ENCODE measurements at places on chromosomes 5 and 9.

GRCh38 chr9:116800885-116801284, 113.8 kb downstream of the TRIM32 start:
- DNase-seq, result peak; percentile 4

DNA sequence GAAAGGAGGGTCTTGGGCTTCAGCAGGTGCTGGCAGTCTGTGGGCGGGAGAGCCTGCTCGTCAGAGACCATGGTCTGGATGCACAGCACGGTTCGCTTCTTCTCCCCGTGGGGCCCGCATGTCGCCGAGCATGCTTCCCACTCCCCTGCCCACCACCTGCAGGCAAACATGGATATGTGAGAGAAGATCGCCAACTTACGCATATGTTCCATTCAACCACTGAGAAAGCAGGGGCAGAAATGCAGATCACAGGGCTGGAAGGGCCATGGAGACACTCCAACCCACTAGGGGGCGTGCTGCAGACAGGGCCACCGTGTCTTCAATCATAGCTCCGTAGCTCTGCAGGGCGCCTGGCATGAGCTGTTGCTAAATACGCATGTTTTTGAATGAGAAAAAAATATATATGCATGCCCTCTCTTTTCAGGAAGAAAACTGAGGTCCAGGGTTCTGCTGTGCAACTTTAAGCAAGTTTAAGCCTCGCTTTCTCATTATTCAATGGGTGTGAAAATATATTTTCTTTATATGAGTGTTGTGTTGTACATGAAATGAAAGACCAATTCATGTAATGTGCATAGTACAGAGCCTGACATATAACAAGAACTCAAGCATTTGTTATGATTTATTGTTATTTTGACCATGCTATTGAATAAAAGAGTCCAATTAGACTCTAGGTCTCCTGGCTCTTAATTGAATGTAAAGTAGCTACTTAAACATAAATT, 148.0 kb downstream of the TARS1 start:
- DNase-seq, result peak; percentile 37

DNA sequence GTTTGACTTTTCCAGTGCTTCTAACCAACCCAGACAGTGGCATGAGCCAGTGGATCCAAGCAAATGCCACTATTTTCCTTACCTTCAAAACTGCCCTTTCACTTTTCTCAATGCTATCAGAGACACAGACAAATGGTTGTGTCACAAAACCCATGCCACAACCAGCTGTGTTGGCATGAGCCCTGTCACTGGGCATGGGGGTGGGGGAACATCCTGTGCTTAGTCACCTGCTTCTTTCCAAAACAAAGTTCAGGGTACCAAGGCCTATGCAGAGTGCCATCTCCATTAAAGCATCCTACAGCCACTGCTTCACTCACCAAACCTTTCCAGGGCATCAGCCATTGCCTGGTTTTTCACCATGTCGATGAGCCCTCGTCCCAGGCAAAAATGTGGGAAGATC, 30.1 kb downstream of the NIPSNAP3B start:
- DNase-seq, result no peak

DNA sequence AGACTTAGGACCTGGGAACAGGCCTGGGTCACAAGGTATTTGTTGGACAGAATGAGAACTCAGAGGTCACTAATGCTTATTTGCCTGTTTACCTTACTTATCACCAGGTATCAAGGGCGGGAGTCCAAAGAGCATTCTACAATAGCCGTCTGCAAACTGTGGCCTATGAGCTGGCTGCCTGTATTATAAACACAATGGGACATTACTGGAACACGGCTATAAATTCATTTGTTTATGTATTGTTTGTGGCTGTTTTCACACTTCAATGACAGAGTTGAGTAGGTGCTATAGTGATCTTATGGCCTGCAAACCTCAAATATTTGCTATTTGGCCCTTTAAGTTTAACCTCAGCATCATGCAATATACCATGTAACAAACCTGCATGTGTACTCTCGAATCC, 76.6 kb upstream of the ASTN2 start:
- DNase-seq, result no peak

DNA sequence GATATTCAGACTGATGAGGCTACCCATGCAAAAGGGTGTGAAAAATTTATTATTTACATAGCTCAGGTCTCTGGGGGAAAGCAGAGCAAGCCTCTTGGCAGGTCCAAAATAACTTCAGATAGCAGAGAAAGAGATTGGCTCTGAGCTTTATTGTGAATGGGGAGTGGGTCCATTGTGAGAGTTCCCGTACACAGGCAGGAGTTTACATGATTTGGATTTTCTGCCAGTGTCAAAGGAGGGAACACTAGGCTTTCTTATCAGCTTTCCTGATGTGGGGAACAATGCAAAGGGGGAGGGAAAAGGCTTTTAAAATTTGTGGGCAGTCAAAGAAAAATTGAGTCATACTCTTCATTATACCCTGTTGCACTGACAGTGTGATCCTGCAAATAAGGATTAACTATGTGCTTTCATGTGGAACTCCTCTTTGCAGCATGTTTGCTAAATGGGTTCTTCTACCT, 615.0 kb upstream of the RIOK2 start:
- no peak for DNase-seq
